NCI-H446 (cell line): ENCODE measurements at places on chromosomes 11 and 22.
A peak's percentile ranks its signal among the peaks of the same experiment; 100 is the strongest.

DNA sequence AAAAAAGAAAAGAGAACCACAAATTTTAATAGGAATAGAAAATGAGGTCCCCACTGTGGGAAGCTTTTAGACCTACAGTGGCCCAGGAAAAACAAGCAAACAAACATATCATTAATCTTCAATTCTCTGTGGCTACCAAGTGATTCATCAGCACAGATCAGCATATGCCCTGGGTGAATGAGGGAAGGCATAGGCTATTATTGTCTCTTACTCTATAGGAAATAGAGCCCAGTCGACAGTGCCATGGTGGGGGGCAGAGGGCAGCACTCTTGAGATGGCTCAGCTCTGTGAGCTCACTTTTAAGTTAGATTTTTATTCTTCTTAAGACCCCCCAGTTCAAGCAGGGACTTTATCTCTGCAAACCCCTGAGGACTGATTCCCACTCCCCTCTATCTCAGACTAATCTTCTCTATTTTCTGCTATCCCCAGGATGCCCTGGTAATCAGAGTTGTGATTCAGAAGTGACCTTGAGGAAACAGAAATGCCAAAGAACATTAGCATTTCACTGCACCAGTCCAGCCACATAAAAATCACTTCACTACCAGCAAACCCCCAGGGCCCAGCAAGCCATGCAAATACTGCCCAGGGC lies 9.5 kb upstream of the FEZ1 start:
- DNase-seq, result no peak

GRCh38 chr11:72720047-72720446 lies 32.2 kb downstream of the ARAP1 start:
- DNase-seq, result no peak

- no peak for DNase-seq
Measured at GRCh38 chr11:79419120-79419519, 21.7 kb downstream of the TENM4 start.

DNA sequence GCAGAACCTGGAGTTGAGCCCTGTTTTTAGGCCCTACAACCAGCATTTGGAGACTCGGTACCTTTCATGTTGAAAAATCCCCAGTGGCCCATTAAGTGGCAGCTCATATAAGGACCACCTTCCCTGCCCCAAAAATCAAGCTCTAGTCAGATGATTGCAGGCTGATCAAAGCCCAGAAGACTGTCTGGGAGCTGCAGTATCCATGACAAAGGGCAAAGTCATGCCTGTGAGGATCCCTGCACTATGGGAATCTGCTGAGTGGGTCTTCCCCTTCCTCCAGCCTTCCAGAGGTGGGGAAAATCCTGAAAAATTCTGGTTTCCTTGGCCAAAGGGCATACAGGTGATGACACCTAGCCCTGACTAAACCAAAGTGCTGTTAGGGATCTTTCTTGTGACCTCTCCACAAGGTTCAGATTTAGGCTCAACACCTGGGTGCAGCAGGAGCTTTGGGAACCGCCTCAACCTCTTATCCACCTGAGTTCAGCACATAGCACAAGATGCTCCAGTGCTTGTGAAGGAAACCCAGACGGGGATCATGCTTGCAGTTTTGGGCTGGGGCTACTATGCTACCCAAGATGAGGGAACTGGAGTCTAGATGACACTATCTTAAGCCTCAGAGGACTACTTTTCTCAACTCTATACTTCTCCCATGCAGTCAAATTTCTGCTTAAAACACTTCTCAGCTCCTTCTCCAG lies 1.2 kb upstream of the TRIM3 start:
- DNase-seq, result no peak

GRCh38 chr11:646214-646613 lies 9.1 kb downstream of the DRD4 start:
- no peak for DNase-seq

DNA sequence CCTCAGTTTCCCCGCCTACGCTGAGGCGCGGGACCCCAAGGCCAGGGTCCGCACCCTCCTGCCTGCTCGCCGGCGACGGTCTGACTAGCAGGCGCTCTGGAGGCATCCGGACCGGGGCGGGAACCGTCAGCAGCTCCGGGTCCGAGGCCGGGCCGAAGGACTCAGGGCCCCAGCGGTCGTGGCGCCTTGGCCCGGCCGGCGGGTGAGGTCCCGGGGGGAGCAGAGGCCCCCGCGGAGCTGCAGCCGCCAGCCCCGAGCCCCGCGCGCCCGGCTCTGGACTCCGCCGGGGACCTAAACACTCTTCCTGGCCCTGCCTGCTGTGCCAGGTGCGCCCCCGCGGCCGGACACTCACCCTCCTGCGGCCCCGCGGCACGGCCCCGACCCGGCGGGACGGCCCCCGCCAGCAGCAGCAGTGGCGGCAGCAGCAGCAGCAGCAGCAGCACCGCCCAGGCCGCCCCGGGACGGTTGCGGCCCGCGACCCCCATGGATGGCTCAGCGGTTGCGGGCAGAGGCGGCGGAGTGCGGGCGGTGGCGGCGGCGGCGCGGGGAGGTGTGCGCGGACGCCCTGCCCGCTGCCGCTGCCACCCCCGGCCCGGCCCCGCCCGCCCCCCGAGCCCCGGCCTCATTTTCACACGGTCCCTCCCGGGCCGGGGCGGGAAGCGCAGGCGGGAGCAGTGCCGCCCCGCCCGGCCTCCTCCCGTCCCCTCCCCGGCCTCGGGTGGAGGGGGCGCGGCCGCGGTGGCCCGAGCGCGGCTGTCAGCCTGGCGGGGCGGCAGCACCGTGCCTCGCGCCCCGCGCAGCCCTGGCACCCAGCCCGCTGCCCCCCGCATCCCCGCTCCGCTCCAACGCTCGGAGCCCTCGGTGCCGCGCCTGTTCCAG lies at the start of gene SCUBE2:
SCUBE2 (minus strand) TSS at position 556 of the 879 bp plus-strand sequence; CDS start at position 485, 71 bp downstream.
- no peak for DNase-seq

GRCh38 chr22:42933485-42934091 lies 76.5 kb upstream of the ARFGAP3 start:
- no peak for DNase-seq

DNA sequence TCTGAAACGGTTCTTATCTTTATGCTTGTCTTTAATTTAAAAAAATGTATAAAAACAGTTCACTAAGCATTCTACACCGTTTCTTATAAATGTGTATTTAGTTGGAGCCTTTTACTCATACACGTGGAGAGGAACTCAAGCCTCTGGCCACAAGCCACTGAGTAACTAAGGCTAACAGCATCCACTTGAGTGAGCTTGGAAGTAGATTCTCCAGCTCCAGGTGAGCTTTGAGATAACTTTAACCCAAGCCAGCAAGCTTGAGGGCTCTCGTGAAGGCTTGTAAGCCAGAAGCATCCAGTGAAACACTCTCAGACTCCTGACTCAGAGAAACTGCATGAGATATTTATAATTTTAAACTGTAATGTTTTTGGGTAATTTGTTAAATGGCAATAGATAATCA lies 82.6 kb downstream of the ARHGAP20 start:
- DNase-seq, result no peak

GRCh38 chr22:22879675-22880155 lies 7.9 kb upstream of the IGLL5 start:
- no peak for DNase-seq

DNA sequence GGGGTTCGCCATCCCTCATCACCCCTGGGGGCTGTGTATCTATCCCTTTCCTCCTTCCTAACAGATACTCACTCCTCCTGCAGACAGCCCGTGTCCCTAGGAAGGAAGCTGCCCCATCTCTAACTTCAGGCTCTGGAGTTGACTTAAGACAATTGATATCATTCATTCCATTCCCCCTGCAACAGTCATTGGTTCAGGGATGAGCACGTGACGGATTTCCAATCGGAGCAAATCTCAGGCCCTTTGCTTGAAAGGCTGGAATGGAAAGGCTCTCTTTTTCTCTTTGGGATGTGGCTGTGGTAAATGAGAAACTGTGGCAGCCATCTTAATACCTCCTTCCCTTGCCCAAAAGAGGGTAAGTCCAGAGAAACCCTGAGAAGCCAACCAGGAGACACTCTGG lies 5.0 kb upstream of the SCUBE2 start:
- no peak for DNase-seq

DNA sequence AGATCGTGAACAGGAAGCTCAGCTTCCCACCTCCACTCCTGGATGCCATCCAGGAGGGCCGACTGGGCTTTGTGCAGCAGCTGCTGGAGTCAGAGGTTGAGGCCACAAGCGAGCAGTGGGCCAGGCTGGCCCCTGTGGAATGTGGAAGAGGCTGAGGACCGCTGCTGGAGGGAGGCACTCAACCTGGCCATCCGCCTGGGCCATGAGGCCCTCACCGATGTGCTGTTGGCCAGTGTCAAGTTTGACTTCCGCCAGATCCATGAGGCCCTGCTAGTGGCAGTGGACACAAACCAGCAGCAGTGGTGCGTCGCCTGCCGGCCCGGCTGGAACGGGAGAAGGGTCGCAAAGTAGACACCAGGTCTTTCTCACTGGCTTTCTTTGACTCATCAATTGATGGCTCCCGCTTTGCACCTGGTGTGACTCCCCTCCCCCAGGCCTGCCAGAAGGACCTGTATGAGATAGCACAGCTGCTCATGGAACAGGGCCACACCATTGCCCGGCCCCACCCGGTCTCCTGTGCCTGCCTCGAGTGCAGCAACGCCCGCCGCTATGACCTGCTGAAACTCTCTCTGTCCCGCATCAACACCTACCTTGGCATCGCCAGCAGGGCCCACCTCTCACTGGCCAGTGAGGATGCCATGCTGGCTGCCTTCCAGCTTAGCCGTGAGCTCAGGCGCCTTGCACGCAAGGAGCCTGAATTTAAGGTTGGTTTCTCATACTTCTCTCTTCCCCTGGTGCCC lies 24.9 kb downstream of the ART5 start:
- DNase-seq, result no peak

DNA sequence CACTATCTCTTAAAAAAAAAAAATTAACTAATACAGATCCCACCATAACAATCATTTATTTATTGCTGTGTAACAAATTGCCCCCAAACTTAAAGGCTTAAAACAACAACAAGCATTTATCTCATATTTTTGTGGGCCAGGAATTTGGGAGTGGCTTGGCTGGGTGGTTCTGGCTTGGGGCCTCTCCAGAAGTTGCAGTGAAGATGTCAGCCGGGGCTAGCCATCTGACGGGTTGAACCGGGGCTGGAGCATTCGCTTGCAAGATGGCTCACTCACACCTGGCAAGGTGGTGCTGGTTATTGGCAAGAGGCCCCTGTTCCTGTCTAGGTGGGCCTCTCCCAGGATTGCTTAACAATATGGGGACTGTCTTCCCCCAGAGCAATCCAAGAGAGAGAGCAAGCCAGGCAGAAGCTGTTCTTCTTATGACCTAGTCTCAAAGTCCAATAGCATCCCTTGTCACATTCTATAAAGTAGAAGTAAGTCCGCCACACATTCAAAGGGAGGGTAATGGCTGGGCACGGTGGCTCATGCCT lies 29.5 kb downstream of the ACO2 start:
- DNase-seq, result no peak

DNA sequence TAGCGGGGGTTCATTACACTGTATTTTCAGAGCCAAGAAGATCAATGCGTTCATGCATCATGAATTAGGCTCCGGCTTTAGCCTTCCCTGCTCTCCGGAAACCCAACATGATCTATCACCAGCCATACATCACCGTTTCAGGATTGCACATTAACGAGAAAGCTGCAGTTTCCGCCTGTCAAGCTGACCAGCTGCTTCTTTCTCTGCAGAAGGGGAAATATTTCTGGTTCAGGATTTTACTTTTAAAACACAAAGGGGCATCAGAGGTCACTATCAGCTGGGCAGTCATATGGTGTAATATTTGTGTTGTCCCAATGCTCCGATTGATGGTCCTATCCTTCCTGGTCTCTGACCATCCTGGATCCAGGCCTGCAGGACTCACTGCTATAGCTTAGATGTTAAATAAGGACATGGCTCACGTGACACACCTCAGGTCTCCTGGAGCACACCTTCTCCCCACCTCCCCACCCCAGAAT lies 21.4 kb upstream of the CADM1 start:
- DNase-seq, result no peak

DNA sequence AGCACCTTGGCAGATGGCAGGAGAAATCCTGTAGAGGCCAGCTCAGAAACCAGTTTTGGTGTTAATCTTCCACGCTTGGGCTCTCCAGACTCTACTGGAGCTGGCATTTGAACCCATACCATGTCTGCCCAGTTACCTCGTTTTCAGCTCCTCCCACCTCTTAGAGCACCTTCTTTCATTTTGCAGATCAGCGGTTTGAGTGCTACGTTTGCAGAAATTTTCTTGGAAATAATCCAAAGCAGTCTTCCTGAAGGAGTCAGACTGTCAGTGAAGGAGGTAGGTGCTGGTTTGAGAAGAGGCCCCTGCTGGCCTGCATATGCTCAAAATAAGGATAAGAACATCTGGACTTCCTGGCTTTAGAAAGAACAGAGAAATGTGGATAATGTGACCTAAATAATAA lies 13.7 kb downstream of the COA4 start:
- DNase-seq, result no peak

GRCh38 chr22:50705219-50705691 lies 32.6 kb downstream of the SHANK3 start:
- DNase-seq, result peak; percentile 63

DNA sequence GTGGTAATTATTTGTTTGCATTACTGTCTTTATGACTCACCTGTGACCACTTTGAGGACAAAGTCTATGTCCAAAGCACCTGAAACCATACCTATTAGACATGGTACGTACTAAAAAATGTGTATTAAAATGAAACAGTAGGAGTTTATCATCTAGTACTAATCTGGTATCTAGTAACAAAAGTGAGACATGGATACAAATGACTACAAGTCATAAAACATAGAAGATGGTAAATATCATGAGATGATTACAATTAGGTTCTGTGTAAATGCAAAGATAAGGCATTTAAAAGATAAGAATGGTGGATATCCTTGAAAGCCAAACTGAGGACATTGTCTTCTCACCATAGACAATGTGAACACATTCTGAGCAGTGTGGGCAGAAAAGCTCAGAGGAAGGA lies 113.5 kb upstream of the GUCY1A2 start:
- no peak for DNase-seq

DNA sequence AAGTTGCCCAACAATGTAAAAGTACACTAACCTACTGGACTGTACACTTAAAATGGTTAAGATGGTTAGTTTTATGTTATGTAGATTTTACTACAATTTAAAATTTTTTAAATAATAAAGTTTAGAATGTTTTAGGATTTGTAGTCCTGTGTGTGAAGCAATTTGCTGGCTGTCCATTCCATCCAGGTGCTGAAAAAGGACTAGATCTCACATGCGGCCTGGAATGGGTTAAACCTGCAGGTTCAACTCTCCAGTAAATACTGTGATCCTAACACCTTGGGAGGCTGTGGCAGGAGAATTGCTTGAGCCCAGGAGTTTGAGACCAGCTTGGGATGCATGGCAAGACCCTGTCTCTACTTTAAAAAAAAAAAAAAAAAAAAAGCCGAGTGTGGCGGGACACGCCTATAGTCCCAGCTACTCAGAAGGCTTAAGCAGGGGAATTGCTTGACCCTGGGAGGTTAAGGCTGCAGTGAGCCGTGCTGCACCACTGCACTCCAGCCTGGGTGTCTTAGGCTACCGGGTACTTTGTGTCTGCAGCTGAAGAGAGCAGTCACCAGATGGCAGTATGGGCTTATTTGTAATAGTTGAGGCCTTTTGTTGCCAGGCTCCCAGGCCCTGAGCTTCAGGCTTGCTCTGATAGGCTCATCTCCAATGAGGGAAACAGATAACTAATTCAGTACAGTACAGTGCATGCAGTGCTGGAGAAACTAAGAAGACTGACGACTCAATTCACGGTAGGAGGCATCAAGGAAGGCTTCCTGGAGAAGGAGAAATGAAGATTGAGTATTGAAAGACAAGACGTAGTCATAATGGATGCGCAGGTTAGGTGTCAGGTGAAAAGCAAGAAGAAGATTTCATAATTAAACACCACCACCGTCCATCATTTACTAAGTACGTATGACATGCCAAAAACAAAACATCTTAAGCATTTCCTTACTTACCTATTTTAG lies 64.7 kb upstream of the ASPHD2 start:
- DNase-seq, result peak; percentile 72

GRCh38 chr11:104343578-104343977 lies 179.6 kb upstream of the PDGFD start:
- peak; percentile 36 for DNase-seq
